Stimulated activated CD8-positive, alpha-beta memory T cell treated with anti-CD3 and anti-CD28 coated beads, Interleukin-12 subunit alpha, Interleukin-12 subunit beta, amount 100 ng/mL, for 4 hours (primary cell): ENCODE measurements at places on chromosomes 7 and 10.

DNA sequence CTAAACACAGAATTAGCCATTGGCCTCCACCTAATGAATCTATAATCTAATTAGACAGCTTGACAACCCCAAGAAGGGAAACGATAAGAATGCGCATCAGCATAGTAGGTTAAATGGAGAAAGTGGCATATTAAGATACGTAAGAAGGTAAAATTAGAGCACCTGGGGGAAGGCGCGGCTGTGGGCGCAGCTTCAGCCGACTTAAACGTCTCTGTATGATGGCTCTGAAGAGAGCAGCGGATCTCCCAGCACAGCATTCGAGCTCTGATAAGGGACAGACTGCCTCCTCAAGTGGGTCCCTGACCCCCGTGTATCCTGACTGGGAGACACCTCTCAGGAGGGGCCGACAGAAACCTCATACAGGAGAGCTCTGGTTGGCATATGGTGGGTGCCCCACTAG lies 518.8 kb downstream of the PHTF2 start:
- no peak for DNase-seq

GRCh38 chr10:16716051-16716450 lies 101.2 kb downstream of the RSU1 start:
- DNase-seq = no peak

DNA sequence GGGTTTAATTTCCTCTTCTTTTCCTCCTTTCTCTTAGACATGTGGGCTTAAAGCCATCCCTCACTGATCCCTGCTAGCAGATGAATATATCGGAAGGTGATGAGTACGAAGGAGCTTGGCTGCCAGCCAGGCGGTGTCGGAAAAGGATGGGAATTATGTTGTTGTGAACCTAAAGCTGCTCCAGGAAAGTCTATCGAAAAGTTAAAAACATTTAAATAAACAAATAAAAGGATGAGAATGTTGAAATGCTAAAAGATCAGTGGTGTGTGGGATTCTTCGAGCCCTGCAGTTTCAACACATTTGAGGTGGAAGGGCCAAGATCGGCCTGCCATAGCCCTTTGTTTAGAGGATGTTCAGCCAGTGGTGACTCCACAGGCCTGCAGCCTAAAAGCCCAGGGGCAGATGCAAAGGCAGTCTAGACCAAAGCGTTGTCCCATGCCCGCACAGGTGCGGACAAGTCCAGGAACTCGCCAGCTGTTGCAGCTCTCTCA lies 107.9 kb downstream of the JCAD start:
- no peak for DNase-seq

DNA sequence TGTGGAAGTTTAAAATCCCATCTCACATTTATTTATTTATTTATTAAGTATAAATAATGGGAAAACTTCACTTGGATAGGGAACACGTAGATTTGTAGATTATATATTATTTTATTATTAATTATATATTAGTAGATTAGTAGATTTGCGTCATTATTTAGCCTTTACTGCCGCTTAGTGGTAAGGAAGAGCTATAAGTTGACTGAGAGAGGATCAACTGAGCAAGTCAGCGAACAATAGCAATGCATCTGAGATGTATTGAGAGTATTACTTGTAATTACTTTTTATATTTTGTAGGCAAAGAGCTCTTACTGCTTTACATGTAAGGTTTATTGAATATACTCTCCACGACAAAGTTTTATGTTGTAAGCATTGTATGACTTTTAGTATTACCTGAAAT lies 244.5 kb upstream of the ANKRD30A start:
- no peak for DNase-seq

DNA sequence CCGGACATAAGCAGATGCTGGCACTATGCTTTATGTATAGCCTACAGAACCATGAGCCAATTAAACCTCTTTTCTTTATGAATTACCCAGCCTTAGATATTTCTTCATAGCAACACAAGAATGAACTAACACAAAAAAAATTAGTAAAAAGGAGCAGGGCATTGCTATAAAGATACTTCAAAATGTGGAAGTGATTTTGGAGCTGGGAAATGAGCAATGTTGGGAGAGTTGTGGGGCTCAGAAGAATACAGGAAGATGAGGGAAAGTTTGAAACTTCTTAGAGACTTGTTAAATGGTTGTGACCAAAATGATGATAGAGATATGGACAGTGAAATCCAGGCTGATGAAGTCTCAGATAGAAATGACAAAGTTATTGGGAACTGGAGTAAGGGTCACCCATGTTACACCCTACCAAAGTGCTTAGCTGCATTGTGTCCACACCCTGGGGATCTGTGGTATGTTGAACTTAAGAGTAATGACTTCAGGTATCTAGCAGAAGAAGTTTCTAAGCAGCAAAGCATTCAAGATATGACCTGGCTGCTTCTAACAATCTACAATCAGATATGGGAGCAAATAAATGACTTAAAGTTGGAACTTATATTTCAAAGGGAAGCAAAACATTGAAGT lies 24.2 kb downstream of the PNLIPRP3 start:
- no peak for DNase-seq

GRCh38 chr10:79150444-79150754 lies 81.6 kb downstream of the ZMIZ1 start:
- DNase-seq = no peak

- no peak for DNase-seq
Measured at GRCh38 chr7:67765481-67766175, 769.0 kb downstream of the TYW1 start.

- no peak for DNase-seq
Measured at GRCh38 chr10:1094112-1095057, 38.2 kb downstream of the WDR37 start.

DNA sequence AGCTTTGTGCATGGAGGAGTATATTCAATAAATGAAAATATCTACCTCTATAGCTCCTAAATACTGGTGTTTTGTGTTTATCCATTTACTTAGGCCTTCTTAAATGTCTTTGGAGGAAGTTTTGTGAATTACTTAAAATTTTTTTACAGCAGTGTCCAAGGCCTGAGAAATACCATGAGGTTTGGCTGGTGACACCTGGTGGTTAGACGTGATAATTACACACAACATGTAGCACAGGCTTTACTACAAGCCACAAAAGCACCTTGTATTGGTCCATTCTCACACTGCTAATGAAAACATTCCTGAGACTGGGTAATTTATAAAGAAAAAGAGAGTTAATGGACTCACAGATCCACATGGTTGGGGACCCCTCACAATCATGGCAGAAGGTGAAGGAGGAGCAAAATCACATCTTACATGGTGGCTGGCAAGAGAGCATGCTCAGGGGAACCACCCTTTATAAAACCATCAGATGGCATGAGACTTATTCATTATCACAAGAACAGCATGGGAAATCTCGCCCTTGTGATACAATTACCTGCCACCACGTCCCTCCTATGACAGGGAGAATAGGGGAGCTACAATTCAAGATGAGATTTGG lies 20.6 kb downstream of the HYAL4 start:
- DNase-seq = no peak

DNA sequence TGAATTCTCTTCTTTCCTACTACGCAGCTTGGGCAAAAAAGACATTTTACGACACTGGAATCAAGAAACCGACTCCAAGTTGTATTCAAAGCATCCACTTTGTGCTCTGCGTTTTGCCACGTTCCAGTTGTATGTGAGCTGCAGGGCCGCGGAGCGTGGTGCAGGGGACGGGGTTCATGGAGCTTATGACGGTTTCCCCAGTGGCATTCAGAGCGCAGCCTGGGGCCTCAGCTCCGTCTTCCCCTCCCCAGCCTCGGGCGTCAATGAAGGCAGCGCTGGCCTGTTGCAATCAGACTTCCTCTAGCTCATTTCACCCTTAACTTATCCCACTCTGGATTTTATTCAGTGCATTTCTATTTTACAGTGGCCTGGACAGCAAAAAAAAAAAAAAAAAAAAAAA lies 403.4 kb upstream of the KLF6 start:
- DNase-seq = no peak

- DNase-seq = no peak
Measured at GRCh38 chr7:80145780-80146422, 11.3 kb downstream of the GNAI1 start.

GRCh38 chr10:97331153-97331703 lies 3.3 kb downstream of the FRAT2 start:
- DNase-seq = no peak

DNA sequence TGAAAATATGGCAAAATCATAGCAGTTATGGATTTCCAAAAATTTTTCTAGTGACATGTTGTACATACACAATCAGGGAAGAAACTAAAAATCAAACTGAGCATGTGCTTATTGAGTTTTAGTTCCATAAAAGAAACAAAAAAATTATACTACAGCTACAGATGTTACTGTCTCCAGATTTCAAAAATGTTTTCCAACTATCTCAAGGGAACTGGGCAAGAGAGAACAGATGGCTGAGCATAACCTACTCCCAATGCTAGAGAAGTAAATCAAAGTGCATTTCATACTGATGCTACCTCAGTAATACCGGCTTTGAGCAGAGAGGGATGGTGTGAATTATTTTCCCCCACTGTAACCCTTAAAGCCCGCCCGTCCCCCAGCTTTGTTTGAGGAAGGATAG lies 40.7 kb upstream of the KMT2C start:
- DNase-seq = no peak

DNA sequence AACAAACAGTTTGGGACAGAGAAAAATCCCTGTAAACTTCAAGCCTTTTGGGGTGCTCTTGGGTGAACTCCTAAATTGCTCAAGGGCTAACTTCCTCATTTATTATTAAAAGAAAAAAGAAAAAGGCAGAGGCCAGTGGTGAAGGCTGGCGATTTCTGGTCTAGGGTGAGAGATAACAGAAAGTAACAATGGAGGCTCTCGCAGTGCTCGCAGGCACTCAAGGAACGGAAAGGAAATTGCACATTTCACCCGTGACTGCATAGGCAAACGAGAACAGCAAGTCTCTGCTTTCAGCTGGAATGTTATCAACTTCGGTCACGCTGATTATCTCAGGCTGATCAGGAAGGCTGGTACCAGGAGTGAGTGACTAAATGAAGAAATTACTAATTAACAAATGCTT lies 70.7 kb downstream of the PRKAG2 start:
- no peak for DNase-seq

DNA sequence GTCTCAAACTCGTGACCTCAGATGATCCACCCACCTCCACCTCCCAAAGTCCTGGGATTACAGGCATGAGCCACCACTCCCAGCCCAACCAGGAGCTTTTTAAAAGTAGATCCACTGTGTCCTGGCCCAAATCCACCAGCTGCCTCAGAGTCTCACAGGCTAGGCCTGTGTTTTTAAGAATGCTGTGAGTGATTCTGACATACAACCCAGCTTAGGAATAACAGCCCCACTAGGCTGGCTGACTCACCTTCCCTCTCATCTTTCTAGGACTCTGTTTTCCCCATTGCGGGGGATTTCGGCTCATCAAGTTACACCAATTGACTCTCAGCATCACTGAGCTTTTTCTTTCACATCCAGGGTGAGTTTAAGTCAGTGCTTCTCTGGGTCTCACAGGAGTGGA lies 207.6 kb downstream of the SKIDA1 start:
- DNase-seq = no peak

DNA sequence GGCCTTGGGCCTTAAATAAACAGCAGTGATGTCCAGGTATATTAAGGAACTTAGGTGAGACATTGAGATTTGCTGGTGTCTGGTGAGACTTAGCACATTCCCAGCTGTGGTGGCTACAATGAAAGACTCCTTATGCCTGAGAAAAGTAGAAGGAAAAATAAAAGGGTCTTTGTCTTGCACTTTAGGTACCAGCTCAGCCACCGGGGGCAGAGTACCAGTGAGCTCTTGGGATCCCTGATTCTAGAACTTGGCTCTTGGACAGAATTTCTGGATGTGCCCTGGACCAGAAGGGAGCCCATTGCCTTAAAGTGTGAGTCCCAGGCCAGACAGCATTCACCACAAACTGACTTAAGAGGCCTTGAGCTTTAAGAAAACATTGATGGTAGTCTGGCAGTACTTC lies 1038.7 kb downstream of the SORCS3 start:
- no peak for DNase-seq

GRCh38 chr7:84524714-84525694 lies 330.4 kb upstream of the SEMA3A start:
- no peak for DNase-seq

DNA sequence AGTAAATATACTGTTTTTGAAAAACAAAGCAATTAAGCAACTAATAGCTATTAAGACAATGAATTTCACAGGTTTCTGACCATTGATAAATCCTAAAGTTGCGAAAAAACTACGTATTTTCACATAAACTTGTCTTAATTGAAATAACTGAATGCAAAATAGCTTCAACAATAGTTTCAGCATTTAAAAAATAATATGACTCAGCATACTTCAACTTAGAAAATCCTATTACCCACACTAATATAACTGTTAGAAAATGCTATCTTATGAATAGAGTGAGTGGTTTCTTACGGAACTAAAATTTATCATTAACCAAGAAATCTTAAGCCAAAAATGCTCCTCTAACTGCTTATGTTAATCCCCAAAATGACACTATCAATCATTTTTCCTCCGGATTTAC lies 183.9 kb downstream of the AVL9 start:
- DNase-seq = no peak

DNA sequence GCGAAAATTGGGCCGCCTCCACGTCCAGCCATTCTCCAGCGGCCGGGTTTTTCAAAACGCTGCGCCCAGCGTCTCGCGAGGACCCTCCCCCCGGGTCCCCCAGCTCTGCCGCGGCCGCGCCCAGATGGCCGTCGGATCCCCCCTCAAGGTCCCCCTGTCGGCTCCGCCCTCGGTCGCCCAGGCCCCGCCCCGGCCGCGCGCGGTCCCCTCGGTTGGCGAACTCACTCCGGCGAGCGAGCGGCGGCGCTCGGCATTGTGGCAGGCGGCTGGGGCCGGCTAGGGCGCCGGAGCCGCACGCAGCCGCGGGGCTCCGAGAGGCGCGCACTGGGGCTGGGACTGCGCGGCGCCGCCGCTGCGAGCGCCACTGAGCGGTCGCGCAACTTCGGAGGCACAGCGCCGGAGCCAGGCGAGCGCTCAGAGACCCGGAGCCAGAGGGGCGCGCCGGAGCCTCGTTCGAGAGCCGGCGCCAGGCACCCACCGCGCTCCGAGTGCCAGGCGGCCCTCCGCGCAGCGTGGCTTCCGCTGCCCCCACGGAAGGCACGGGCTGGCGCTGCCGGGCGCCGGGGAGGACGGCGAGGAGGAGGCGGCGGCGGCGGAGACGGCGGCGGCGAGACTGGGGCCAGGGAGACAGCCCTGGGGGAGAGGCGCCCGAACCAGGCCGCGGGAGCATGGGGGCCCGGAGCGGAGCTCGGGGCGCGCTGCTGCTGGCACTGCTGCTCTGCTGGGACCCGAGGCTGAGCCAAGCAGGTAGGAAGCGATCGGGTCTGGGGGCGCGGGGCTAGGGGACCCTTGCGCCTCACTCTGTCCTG lies at the start of gene UNC5B:
TSS of gene UNC5B (plus strand) at position 253 of the 809 bp plus-strand sequence. CDS start at position 669, 416 bp downstream.
- peak; percentile 35 for DNase-seq

DNA sequence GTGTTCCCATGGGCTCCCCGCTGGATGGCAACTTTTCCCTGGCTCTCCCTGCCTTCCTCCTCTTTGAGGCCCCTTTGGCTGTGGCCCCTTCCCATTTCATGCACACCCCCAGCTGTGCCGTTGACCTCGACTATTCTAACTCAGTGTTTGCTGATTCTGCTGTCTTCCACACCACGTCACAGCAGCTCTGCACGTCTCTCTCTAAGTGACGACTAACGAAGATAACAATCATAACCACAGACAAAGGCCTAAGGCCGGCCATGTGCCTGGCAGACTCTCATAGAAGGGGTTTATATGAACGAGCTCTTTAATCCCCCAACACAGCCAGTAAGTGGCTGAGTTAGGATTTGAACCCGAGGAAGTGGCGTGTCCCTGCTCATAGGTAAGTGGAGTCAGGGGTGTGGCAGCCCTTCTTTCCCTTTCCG lies 151.5 kb upstream of the SHH start:
- no peak for DNase-seq

- DNase-seq = no peak
Measured at GRCh38 chr10:27482984-27483956, 20.8 kb upstream of the RAB18 start.

GRCh38 chr7:95026421-95027072 lies 119.2 kb downstream of the PPP1R9A start:
- no peak for DNase-seq
